ENCODE measurements at places on chromosomes 13 and 19. TPM values are rescaled to one million over a fixed set of nuclear protein-coding genes. Genes with fewer than 3 reads are reported as not detected.

- DNase-seq: peak; percentile 77
Measured at GRCh38 chr13:28820099-28821051, at the start of gene MTUS2. TSS of gene MTUS2 (plus strand) at chr13:28820339.

GRCh38 chr19:50050406-50051227 lies 24.8 kb downstream of the ZNF473 start:
- peak; percentile 95 for DNase-seq

DNA sequence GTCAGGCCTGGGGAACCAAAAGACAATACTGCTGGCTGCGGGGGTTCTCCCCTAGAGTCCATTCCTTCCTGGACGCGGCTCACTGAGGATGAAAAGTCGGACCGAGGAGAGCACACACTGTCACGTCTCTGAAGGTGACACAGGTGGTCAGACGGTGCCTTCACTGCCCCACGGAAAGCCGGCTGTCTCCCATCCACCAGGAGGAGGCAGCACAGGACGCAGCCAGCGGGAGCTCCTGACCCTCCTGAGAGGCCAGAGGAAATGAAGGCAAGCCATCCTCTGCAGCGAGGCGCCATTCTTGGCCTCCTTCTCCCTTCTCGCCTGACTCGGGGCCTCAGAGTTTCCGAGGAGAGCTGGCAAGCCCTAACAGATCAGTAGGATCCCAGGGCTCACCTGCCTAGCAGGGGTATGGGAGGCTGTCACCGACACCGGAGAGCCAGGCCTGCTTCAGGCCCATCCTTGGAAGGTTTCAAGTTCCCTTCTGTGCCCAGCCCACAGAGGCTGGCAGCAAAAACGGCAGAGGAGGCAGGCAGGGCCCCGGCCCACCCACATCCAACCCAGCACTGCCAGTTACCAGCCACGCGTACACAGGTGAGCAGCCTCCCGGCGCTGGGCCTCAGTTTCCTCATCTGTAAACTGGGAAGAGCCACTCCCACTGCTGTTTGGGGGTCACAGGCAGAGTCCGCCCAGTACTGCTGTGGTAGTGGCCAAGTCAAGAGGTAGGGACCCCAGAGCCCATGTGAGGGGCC lies 4.5 kb downstream of the REXO1 start:
- no peak for DNase-seq

GRCh38 chr13:94710065-94710781 lies 2.1 kb downstream of the SOX21 start:
- peak; percentile 74 for DNase-seq

GRCh38 chr19:40990972-40991381 lies at the start of gene CYP2B6:
TSS of gene CYP2B6 (plus strand) at chr19:40991282. CDS start at chr19:40991306, 24 bp downstream.
- DNase-seq: no peak

DNA sequence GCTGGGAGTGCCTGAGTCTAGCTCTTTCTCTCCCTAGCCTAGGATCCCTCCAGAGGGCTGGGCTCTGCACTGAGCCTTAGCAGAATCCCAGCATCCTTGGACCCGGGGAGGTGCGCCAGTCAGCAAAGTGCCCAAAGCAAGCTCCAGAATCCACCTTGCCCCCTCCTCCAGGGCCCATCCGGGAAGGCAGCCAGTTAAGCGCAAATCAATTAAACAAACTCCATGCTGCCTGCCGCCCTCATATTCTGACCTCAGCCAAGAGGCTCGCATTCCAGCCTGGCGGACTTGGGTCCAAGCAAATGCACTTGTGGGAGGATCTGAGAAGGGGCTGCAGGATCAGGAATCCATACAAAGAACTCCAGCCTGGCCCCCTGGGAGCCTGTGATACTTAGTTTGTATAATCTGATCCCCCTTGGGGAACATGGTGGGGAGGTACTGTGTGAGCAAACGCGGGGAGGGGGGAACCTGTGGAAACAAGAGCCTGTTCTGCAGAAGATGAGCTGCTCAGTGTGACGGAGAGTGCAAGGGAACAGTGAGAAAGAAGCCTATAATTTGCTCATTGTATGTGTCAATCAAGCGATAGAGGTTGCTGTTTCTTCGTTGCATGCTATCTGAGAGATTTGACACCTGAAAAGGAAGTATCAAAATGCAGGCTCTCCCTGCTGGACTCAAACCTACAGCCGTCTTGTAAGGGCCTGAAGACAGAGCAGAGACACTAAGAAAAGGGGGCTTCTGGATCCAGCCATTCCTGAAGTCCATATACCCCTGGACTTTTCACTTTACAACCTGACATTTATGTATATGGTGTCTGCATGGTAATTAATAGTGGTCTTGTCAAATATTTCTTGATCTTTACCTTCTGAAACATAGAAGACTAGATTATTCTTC lies 29.4 kb downstream of the ZNRF4 start:
- no peak for DNase-seq

DNA sequence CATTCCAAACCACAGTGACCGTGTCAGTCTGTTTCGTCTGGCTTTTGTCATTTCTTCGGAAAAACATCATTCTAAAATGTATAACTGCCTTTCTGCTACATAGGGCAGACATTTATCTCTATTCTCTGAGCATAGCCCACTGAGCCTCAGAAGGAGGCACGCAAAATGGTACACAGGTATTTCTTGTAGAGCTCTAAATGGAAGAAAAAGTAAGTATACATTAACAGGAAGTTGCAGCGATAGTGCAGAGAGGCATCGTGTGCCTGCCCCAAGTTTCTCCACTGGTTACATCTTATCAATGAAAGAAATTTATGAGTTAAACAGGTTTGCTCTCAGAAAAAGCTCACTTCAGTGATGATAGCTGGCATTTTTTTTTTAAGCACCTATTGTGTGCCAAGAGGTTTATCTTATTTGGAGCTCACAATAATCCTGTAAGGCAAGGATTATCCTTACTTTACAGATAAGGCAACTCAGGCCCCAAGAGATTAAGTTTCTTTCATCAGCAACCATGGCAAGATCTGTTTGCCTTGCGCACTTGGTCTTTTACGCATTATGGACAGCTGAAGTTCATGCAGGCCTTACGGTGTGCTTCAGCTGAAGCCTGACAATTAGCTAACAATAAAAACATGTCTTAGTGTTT lies 1.2 kb upstream of the RCBTB2 start:
- no peak for DNase-seq

GRCh38 chr13:99055281-99055680 lies 77.4 kb upstream of the DOCK9 start:
- DNase-seq: no peak

DNA sequence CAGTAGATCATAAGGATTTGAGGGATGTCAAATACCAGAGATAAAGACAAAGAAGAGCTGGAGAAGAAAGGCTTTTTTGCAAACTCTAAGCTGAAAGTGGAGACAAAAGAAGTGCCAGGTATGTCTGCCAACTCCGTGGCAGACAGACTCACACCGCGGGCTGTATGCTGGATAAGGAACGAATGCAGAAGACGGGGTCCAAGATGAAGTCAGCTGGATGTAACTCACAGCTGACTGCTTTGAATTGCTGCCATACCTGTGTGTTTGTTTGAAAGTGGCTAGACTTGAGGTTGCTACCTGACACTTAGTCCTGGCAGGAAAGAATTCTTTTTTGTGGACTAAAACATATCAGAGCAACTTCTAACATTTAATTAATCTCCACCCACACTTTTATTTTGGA lies 398.8 kb downstream of the DLEU7 start:
- DNase-seq: no peak

GRCh38 chr19:48812094-48812929 lies 1.5 kb upstream of the BCAT2 start:
- peak; percentile 98 for DNase-seq

DNA sequence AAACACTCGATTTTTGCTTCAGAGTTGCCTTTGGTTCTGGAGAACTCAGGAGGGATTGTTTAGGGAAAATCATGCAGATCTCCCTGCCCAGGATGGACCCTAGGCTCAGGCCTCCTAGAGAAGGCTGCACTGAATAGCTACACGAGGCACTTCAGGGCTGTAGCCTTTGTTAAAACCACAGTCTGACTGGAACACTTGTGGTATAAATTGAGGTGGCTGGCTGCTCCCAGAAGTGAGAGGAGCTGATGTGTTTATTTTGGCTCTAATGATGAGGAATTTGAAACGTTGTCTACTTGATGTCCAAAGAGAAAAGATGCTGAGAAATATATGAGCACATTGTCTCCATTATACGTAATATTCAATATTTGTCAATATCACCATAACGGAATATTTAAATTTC lies 762.1 kb upstream of the ARGLU1 start:
- no peak for DNase-seq

DNA sequence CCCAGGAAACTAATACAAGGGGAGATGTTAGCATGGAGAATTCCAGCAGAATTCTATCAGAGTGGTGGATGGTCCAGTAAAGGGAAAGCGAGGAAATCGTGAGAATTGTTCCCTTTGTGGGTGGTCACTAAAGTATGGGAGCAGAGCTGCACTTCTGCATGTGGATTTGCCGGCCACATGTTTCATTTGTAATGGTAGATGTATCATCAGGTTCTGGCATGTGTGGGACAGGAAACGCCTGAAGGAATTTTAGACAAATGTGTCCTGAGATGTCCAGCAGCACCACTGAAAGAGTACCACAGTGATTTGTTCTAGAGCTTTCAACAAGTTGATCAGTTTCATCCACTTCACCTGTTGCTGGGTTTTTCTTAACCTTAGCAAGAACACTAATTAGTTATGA lies 308.4 kb downstream of the SHISA2 start:
- no peak for DNase-seq

DNA sequence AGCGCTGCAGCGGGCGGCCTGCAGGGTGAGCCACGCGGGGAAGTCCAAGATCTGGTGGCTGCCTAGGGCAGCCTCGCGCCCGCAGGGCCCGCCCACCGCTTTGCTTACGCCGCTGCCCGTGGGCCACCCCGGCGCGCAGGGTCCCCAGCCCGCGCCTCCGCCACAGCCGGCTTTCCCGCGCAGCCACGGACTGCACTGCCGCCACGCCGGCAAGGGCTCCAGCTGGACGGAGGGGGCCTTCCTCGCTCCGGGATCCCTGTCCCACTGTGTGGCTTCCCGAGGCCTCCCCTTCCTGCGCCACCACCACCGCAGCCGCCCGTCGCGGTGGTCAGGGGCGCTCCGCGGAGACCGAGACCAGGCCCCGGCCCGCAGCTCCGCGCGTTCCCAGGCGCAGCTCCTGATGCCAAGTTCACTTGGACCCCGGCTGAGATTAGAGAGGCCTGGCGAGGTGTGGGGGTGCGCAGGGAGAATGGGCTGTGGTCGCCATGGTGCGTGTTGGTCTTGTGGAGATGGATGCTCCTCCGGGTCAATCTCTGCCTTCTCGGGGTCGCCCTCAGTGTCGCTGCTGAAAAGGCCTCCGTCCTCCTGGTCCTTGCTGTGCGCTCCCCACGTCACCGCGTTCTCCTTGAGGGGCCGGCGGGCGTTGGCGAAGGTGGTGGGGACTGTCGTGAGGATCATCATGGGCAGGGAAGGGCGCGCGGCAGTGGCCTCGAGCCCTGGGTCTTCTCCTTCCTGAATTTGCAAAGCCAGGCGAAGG lies 17.9 kb upstream of the RNF17 start:
- no peak for DNase-seq

Gene DOHH
- 27.6 TPM for total RNA-seq

Gene KCNJ14
- total RNA-seq: 0.86 TPM

Gene KLK6
- total RNA-seq: not detected

Gene ZNF382
- total RNA-seq: 17.1 TPM

Measured in esophagus muscularis mucosa (tissue), 4 donors.